LHCN-M2 (cell line): ENCODE measurements at places on chromosomes 6 and 20. TPM values are rescaled to one million over a fixed set of nuclear protein-coding genes. Genes with fewer than 3 reads are reported as not detected.

GRIK2 gene
- total RNA-seq, result 2.9 and 6.2 TPM in 2 replicates

SCRT2 gene
- total RNA-seq, result not detected in 2 replicates

ALDH8A1 gene
- total RNA-seq, result 0.06 TPM in 1 of 2 replicates, not detected in the other

PCMT1 gene
- 134 and 163 TPM in 2 replicates for total RNA-seq

ANKRD66 gene
- not detected in 2 replicates for total RNA-seq

PCIF1 gene
- total RNA-seq, result 10.2 and 13.6 TPM in 2 replicates

CALHM5 gene
- 5.1 and 6.3 TPM in 2 replicates for total RNA-seq

BPI gene
- total RNA-seq, result not detected in 2 replicates

SIRPA gene
- 7.8 and 7.9 TPM in 2 replicates for total RNA-seq

PLAGL2 gene
- total RNA-seq, result 3.3 and 4.6 TPM in 2 replicates

TSPO2 gene
- total RNA-seq, result not detected in 2 replicates

BPIFB2 gene
- total RNA-seq, result not detected in 2 replicates

CD164 gene
- 255 and 329 TPM in 2 replicates for total RNA-seq

GATA5 gene
- not detected in 2 replicates for total RNA-seq

HLA-DRB1 gene
- 0.45 and 0.57 TPM in 2 replicates for total RNA-seq

MRAP2 gene
- 0.23 and 0.51 TPM in 2 replicates for total RNA-seq

ARMC2 gene
- 1.4 and 1.5 TPM in 2 replicates for total RNA-seq

SLC22A1 gene
- 0.17 and 0.19 TPM in 2 replicates for total RNA-seq

PDE7B gene
- 1.2 and 1.5 TPM in 2 replicates for total RNA-seq

IMPG1 gene
- total RNA-seq, result not detected in 2 replicates

TMEM74B gene
- 0.13 TPM in 1 of 2 replicates, not detected in the other for total RNA-seq

RNF39 gene
- total RNA-seq, result not detected in 2 replicates

XKR7 gene
- under 0.01 TPM in 1 of 2 replicates, not detected in the other for total RNA-seq
